ENCODE measurements at places on chromosomes 5 and 9. TPM values are rescaled to one million over a fixed set of nuclear protein-coding genes. Genes with fewer than 3 reads are reported as not detected.

Gene FCN1
- 1.4 TPM for total RNA-seq

GRCh38 chr5:150486402-150487198 lies 21.3 kb upstream of the NDST1 start:
- DNase-seq, result no peak

Gene CCDC69
- total RNA-seq, result 199 TPM

DNA sequence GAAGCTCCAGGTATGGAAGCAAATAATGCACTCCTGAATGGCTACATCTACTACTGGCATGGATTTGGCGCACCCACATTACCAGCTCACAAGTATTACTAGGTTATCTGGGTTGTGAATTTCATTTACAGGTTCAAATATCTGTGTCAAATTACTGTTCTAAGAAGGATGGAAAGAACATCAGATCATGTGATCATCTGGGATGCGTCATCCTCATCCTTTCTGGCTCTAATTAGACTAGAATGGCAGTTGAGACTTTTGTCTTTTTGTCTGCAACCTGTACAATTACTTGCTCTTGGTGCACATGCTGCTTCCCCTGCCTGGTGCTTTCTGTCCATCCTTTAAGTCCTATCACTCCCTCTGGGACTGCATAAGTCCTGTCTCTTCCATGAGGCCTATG lies 64.1 kb downstream of the PJA2 start:
- DNase-seq, result no peak

Gene STPG3
- not detected for total RNA-seq

Gene GMCL2
- not detected for total RNA-seq

Gene PCDHB14
- total RNA-seq, result 7.1 TPM

GRCh38 chr5:24491490-24491889 lies 153.3 kb downstream of the CDH10 start:
- DNase-seq, result no peak

GRCh38 chr5:66129144-66129543 lies 15.0 kb upstream of the SREK1 start:
- no peak for DNase-seq

Gene NCBP1
- total RNA-seq, result 17.9 TPM

Gene ADAMTSL2
- total RNA-seq, result 0.33 TPM

GRCh38 chr5:10601246-10602030 lies 37.6 kb downstream of the ANKRD33B start:
- peak; percentile 92 for DNase-seq

GRCh38 chr5:133933670-133934295 lies 34.6 kb downstream of the C5orf15 start:
- DNase-seq, result no peak

DNA sequence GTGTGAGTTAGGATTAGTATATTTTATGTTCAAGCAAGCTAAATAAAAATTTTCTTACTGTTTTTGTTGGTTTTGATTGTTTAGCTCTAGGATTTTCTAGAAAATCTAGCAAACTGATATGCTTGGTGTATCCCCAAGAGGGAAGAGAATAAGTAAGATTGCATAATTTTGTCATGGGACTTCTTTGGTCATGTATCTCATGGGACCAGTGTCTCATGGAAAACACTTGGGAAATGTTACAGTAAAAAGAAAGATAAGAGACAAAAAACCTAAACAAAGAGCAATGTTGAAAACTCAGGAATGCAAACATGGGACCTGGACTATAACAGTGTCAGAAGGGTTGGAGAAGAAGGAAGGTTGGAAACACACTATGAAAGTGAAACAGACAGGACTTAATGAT lies 119.4 kb downstream of the TLR4 start:
- no peak for DNase-seq

- DNase-seq, result no peak
Measured at GRCh38 chr5:11574787-11575186, 329.5 kb downstream of the CTNND2 start.

DNA sequence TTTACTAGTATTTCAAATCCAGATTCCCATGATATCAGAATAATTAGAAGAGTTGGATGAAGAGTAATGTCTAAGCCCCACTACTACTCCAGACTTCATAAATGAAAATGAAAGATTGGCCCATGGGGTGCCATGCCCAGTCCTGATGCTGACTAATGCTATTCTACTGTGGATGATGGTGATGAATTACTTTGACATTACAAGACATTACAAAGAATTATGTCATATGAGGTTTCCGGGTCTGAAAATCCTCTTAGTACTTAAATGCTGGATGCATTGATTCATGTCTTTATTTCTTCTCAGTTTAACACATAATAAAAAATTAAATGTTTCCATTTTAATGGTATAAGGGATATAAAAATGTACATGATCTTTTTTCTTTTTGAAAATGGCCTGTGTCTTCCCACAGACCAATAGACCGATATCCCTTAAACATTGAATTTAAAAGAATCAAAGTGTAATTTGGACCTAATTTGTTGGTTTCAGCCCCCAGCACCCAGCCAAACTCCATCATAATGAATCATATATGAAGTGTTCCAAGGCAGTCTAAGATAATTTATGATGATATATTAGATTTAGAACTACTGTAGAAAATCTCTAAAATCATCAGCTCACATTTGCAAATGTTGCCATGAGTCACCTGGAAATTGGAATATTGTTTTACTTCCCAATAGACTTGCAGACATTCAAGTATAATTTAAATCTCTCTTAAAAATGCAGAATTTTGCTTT lies 223.6 kb upstream of the SGCD start:
- DNase-seq, result no peak

Gene SURF4
- 83.1 TPM for total RNA-seq

- no peak for DNase-seq
Measured at GRCh38 chr9:36328798-36329411, 70.7 kb upstream of the GNE start.

Gene MED7
- total RNA-seq, result 10.0 TPM

Gene MEGF10
- 1.2 TPM for total RNA-seq

Gene PPP2R2B
- 5.6 TPM for total RNA-seq

- no peak for DNase-seq
Measured at GRCh38 chr5:2997179-2997578, 245.7 kb upstream of the IRX2 start.

DNA sequence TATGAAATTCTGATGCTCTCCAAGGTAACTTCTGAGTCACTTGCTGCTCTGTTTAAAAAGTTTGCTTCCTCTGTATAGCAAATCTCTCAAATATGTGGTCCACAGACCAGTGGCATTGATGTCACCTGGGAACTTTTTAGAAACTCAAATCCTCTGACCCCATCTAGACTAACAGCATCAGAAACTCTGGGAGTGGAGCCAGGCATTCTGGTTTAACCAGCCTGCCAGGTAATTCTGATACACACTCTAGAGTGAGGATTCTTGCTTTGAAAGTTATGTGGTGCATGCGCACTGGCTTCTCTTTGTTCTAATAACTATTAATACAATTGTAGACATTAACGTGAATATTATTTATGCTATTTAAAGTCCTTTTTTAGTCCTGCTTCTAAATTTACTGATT lies 298.1 kb downstream of the SLF1 start:
- DNase-seq, result no peak

Gene PLEKHG4B
- total RNA-seq, result 1.9 TPM

- DNase-seq, result no peak
Measured at GRCh38 chr5:79716839-79717238, 27.2 kb downstream of the CMYA5 start.

- no peak for DNase-seq
Measured at GRCh38 chr5:69414885-69415583, at the start of gene MARVELD2. Gene MARVELD2, plus strand, starts transcription at chr5:69415116. Its CDS starts 4,270 bp downstream, at chr5:69419386.

DNA sequence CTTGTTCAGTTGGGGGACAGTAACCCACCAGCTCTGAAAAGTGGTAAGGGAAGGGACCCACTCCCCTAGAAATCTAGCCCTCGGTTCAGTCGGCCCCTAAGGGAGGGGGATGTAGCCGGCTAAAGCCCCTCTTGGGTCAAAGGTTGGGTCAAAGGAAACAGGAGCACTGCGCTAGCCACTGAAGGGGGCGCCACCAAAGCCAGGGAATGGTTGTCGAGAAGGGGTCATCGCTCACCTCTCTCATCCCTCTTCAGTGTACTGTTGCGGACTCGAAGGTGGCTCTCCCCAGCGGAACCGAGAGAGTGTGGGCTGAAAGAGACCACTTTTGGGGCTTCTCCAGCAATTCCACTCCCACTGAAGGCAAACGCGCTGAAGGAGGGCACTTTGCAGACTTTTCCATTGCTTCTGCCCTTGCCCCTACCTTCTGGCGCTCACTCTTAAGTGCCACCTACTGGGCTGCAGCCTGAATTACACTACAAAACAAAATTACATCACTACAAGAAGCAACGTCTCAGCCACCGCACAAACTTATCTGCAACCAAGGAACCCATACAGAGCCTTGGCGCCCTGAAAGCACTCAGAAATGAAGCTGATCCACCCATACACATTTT lies 396.9 kb downstream of the PDE4D start:
- no peak for DNase-seq

GRCh38 chr5:143161885-143162540 lies 241.5 kb downstream of the NR3C1 start:
- peak; percentile 77 for DNase-seq

- no peak for DNase-seq
Measured at GRCh38 chr5:131622633-131623032, 12.4 kb downstream of the RAPGEF6 start.

Gene BTNL8
- 0.71 TPM for total RNA-seq

DNA sequence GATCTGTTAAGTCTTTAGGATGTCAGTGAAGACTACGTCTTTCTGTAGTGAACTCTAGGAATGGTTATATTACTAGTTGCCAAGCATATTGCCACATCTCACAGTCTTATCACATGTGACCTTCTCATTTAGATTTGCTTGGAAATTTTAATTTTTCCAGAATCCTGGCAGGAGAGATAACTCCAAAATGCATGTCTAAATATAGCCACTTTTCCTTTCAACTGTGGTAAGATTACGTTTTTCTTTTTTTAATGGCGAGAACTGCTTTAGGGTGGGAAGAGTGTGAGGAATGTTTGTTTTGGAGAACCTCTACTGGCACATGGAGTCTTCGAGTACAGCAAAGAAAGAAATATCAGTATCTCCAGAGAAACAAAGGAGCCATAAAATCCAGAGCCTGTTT lies 91.7 kb upstream of the ADAMTSL1 start:
- DNase-seq, result no peak

- DNase-seq, result no peak
Measured at GRCh38 chr9:97889941-97890887, 32.1 kb downstream of the TRMO start.

Gene FOXD4
- total RNA-seq, result 1.1 TPM

DNA sequence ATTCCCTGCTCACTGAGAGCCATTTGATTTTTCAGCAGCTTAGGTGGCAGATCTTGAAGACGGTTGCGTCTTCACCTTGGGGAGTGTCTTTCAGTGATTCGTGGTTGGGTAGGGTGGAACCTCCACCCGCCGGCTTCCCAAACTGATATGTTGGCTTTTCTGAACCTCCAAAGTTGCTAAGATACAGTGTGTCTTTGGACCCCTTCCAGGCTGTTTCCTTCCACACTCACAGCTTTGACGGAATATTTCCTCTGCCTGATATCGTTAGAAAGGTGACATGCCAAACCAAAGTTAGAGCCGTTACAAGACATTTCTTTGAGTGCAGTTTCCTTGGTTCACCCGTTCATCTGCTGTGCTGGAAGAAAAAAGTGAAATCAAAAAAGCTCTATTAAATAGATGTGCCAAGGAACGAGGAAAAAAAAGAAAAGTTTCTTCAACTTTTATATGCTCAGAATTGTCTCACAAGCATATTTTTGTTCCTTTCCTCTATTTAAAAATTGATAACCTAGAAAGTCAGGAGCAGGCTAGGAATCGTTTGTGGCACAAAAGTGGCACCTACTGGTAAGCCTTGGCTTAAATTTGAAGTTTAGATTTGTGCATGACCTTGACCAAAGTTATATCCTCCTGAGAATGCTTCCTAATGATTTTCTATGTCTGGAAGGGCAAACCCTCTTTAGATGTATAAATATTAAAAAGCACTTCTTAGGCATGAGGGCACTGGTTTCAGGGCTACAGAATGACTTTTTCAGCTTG lies 270.7 kb upstream of the WWC1 start:
- DNase-seq, result no peak

- no peak for DNase-seq
Measured at GRCh38 chr5:78920604-78921003, 64.5 kb downstream of the ARSB start.

DNA sequence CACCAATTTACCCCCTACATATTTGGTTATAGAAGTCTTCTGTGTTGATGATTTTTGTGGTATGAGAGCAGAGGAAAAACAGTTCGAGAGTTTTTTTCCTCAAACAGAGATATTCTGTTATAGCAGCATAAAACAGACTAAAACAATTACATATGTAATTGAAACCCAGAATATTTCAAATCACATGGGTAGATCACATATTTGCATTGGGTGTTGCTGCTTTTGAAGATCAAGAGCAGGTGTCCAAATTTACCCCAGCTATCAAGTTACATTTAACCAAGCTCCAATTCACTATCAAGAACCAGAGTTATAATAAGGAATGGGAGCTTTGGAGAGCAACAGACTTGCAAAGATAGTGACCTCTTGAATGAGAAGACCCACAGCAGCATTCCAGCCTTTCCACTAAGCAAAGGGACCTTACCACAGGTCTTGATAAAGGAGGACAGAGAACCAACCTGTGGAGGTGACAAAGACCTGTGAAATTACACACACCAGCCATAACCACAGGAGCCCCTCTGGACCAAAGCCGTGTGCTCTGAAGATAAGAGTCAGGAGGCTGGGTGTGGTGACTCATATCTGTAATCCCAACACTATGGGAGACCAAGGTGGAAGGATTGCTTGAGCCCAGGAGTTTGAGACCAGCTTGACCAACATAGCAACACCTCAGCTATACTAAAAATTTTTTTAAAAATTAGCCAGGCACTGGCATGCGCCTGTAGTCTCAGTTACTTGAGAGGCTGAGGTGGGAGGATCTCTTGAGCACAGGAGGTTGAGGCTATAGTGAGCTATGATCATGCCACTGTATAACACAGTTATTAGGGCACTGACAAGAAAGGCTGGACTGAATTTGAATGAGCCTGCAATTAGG lies 4.0 kb upstream of the CCL28 start:
- no peak for DNase-seq

GRCh38 chr9:72935595-72935994 lies 17.3 kb downstream of the ALDH1A1 start:
- DNase-seq, result no peak

DNA sequence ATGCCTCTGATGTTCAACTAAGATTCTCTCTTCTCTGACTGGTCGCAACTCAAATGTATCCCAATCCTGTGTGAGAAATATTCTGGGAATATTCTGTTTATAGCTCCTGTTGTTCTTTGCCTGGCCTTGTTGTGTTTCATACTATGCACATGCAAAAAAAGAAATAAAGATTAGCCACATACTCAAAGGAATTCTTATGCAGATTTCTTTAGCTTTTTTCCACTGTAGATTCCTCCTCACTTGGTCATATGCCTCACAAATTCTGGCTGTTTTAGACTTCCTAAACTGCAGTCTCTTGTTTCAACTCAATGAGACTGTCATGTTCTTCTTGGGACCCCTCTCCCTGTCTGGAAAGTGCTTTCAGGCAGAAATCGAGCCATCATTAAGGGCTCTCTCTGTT lies 217.5 kb upstream of the SH3GL2 start:
- DNase-seq, result no peak

- no peak for DNase-seq
Measured at GRCh38 chr5:17150531-17150930, 66.9 kb upstream of the BASP1 start.

- no peak for DNase-seq
Measured at GRCh38 chr5:61538722-61539501, 206.9 kb downstream of the ZSWIM6 start.

Gene MPDZ
- 62.9 TPM for total RNA-seq

All from sigmoid colon (tissue), 7 donors.